Putamen (tissue), 1 donor: ENCODE measurements at places on chromosomes 5 and 9.

DNA sequence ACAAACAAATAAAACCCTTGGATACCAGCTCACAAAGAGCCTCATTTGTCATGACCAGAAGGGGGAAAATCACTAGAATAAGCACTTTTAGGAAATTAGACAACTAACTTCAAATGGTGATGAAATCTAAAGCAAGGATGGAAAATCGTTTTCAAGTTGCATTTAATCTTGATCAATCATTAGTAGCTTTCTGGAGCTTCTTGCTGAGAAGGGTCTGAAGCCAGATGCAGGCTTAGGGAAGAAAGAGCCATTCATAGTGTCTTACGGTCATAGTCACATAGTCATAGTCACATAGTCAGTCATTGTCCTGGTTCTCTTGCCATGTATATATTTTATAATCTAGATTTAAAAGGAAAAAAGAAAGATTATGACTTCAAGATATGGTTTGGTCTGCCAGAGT lies 610.5 kb downstream of the ACTL7B start:
- DNase-seq, result peak; percentile 35

DNA sequence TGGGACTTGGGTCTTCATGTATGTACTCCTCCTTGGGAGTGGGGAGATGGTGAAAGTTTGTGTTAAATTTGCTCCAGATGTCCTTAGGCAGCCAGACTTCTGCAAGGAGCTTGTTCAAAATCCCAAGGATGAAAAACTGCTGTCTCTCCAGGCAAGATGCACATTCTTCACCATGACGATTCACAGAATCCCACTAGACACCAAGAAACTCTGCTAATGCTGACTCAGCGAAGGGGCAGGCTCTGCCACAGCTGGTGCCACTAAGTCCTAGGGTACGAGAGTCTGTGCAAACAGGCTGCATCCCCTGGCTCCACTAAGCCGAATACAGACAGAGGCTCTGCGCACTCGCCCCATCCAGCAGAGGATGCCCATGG lies 71.1 kb downstream of the OLFM1 start:
- DNase-seq, result no peak

DNA sequence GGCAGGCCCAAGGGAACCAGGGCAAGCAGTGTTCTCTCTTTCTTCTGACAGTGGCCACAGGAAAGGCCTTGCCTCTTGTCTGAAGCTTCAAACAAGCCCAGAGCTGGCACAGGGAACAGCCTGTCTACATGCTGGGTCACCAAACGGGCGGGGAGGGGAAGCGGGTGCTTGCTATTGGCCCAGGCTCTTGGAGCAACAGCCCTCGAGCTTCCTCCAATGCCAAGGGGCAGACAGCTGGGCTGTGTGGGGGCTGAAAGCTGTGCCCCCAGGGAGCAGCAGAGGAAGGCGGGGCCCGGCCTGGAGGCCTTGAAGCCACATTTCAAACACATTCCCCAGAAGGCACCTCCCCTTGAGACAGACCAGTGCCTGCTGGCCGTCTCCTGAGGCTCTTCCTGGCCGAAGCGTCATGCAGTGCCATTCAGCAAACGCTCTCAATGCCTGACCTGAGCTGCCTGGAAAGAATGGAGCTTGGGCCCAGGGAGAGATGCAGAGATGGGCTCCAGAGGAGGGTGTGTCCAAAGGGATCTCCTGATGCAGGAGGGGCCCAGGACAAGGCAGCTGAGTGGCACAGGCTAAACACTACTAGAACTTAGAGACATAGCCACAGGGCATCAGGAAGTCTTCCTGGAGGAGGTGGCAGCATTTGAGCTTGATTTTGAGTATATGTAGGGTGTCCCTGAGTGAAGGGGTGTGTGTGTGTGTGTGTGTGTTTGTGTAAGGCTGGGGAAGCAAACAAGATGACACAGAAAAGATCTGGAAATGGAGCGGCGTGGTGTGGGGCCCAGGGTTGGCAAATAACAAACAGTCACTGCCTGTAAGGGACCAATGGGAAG lies 2.5 kb downstream of the FIBCD1 start:
- no peak for DNase-seq

DNA sequence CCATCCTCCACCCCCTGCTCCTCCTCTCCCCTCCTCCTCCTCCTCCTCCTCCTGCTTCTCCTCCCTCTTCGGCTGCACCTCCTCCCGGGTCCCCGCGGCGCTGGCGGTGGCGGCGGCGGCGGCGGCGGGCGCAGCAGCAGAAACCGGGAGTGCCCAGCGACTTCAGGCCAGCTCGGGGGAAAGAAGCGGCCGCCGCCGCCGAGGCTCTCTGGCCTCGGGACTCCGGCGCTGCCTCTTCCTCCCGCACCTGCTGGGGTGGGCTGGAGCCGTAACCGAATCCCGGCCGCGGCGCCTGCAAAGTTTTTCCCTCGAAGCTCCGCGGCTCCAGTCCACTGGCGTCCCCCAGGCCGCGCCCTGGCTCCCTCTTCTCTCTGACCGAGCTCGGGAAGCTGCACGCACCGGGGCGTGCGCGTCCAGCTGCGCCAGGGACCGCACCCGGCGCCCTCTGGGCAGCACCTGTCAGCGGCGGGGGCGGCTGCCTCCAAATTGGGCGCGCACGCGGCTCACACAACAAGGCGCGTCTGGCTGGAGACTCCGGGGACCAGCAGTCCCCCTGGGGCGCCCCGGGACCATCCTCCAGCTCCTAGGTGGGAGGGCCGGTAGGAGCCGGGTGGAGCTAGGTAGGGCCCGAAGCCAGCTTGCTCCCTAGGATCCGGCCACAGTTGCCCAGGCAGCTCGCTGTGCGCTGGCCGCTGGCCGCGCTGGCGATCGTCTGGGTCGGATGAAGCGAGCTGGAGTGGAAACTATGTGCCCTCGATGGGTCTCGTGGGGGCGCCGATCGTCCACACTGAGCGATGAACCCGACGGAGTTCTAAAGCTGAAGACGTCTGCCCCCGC lies at the start of gene MCTP1:
Gene MCTP1, minus strand, starts transcription at position 523 of the 837 bp plus-strand sequence.
- no peak for DNase-seq

DNA sequence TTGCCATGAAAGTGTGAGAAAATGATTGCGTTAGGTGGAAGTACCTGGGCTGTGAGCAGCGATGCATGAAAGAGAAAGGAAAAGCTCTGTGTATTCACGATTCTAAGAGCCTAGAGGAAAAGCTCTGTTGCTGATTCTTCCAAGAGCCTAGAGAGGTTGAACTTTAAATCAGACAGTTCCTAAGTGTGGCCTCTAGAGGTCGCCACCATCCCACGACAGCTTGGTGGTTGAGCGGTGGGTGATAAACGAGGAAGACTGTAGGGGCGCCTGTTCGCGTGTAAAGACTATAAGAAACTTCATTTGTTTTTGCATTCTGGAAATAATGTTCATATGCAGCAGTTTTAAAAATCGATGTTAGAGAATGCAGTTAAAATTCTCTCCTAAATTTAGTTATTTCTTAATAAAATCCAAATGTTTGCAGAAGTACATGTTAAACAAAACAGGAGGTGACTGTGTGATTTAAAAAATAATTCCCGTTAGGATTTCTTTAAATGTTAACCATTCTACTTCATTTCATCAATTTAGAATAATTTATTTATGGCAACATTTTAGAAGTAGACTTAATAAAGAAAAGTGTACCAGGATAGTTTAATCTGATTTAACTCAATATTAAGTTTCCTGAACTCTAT lies 107.7 kb downstream of the TENT4A start:
- no peak for DNase-seq

- no peak for DNase-seq
Measured at GRCh38 chr5:178490935-178491652, 99.1 kb downstream of the COL23A1 start.

DNA sequence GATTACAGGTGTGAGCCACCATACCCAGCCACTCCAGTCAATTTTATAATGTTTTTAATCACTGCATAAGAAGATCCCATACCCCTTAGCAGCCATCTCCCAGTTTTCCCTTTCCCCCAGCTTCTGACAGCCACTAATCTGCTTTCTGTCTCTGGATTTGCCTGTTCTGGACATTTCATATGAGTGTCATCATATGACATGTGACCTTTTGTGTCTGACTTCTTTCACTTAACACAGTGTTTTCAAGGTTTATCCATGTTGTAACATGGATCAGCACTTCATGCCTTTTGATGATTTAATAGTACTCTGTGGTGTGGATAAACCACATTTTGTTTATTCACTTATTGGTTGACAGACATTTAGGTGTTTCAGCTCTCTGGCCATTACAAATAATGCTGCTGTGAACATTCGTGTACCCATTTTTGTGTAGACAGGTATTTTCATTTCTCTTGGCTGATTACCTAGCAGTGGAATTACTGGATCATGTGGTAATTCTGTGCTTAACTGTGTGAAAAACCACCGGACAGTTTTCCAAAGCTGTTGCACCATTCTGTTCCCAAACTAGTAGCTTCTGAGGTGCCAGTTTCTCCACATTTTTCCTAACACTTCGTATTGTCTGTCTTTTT lies 8.6 kb downstream of the SUSD3 start:
- DNase-seq, result no peak

DNA sequence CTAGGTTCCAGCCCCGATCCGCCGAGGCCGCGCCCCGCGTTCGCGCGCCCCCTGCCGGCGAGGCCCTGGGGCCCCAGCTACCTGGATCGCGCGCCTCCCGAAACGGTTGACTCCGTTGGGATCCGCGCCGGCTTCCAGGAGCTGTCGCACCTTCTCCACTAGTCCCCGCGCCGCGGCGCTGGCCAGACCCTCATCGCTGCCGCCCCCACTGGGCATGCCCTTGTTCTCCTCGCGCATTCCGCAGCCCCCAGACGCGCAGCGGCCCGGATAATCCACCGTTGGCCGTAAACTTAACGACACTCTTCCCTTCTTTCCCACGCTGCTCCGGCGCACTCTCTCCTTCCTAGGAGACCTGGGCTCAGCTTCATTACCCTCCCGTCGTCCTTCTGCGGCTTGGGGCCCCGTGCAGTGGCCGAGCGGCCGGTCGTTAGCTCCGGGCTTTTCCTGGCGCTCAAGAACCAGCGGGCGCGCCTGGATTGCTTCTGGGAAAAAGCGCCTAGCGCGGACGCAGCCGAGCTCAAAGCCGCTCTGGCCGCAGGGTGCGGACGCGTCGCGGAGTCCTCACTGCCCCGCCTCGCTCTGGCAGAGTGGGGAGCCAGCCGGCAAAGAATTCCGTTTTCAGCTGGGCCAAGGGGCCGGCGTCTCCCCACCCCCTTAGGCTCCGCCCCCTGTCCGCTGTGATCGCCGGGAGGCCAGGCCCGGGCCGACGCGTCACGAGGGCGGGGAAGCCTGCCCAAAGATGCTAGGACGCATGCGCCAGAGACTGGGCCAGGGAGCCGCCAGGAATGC lies at the start of gene CDKN2B:
Gene CDKN2B, minus strand, starts transcription at position 589 of the 789 bp plus-strand sequence. Its CDS starts 352 bp downstream, at position 237.
- peak; percentile 90 for DNase-seq

- no peak for DNase-seq
Measured at GRCh38 chr5:97418462-97418861, 235.4 kb upstream of the RIOK2 start.

DNA sequence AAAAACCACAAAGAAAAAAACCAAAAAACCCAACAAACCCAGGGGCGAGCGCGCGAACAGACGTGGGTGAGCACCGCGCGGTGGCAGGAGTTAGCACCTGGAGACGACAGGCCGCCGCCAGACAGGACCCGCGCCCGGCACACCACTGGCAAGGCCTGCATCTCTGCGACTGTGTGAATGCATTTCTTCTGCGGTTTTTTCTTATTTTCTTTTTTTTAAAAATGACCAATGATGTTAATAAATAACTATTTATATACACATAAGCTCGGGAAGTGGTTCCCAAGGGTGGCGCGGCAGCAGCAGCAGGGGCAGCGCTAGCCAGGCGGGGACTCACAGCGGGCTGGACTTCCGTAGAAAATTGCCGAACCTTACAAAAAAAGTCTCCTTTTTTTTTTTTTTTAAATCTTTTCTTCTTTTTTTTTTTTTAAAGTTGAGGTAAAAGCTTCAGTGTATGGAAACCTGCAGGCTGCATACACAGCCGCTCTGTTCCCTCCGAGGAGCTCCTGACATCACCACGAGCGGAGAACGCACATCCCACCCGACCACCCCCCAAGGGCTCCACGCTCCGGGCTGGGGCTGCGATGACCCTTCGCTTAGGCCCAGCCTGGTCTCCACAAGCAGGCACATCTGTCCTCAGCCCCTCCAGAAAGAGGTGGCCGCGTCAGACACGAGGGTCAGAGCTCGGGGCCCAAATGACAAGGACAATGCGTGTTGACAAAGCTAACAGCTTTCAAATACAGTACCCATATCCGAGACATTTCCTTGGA lies 7.4 kb downstream of the BRD3OS start:
- DNase-seq, result no peak

- no peak for DNase-seq
Measured at GRCh38 chr9:21552244-21553170, 70.4 kb upstream of the IFNE start.

GRCh38 chr5:102762562-102763227 lies 7.6 kb downstream of the PAM start:
- DNase-seq, result no peak
